Activated CD4-positive, CD25-positive, alpha-beta regulatory T cell treated with anti-CD3 and anti-CD28 coated beads, Interleukin-2, amount 50 U/mL, for 24 hours (primary cell): ENCODE measurements at places on chromosomes 6 and 20.

GRCh38 chr20:60132162-60132826 lies 174.1 kb downstream of the CDH26 start:
- ATAC-seq = no peak

DNA sequence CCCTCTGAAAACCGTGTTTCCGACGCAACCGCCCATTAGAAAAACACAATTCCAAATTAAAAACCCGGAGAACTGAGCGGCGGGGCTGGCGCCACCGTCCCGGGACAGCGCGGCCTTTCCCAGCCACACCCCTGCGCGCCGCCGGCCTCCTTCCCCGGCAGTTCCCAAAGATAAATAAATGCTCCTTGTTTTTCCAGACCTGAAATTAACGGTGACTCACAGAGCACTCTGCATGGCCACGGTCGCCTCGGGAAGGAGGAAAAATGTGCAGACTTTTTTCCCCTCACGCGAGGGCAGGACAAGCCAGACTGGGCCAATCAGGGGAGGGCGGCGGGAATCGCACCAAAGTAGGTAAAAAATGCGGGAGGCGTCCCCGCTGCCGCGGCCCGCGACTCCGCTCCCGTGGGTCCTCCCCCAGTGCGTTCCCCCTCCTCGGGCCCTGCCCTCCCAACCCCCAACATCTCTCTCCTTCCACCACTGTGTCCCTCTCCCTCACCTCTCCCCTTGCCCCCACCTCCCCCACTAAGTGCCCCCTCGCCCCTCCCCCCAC lies 828 bp upstream of the DSTN start:
- ATAC-seq = no peak

- no peak for ATAC-seq
These were observed 234.3 kb downstream of the ARHGAP18 start for GRCh38 chr6:129475477-129476247.

- no peak for ATAC-seq
These were observed 12.1 kb upstream of the MLN start for GRCh38 chr6:33815854-33816253.

GRCh38 chr6:116059713-116060571 lies 749 bp downstream of the FRK start:
- no peak for ATAC-seq

DNA sequence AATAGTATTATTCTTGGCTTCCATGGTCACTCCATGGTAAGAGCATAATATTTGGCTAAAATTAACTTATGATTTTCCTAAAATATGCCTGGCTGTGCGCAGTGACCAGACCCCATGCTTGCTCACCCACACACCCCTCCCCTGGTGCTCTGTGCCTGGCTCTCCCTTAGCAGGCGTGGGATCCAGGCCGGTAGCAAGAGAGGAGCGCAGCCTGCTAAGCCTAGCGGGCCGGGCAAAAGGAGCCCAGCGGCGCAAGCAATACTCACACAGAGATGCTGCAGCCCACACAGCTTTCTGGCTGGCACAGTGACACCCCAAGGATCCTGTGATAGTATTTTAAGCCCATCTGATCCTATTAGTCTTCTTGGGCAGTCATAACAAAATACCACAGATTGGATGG lies 79.8 kb upstream of the EYS start:
- ATAC-seq = no peak

DNA sequence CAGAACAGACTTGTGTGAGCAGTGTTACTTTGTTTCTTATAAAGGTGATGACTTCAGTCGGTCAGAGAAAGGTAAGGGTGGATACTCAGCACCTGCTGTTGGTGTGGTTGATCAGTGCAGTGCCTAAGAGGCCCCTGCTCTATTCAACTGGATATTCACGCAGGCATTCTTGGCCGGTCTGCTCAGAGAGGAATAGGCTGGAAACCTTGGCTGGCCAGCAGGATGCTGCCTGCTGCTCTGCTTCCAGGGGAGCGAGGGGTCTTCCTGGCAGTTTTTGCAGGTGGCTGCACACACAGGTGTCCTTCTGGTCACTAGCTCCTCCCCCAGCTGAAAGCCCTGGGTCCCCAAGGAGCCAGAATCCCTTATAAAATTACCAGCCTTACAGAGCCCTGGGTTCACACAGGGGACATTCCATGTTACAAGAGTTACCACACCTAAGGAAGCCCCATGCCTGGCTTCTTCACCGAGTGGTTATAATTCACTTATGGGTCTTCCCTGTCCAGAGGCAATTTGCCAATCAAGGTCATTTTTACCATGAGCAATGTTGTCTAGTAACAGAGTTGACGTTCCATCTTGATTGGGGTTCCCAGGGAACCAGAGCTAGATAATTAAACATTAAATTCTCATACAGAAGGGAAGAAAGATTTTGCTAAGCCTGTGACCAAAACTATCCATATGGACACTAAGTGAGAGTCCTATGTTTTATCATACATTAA lies 16.4 kb downstream of the SYNJ2 start:
- ATAC-seq = no peak

DNA sequence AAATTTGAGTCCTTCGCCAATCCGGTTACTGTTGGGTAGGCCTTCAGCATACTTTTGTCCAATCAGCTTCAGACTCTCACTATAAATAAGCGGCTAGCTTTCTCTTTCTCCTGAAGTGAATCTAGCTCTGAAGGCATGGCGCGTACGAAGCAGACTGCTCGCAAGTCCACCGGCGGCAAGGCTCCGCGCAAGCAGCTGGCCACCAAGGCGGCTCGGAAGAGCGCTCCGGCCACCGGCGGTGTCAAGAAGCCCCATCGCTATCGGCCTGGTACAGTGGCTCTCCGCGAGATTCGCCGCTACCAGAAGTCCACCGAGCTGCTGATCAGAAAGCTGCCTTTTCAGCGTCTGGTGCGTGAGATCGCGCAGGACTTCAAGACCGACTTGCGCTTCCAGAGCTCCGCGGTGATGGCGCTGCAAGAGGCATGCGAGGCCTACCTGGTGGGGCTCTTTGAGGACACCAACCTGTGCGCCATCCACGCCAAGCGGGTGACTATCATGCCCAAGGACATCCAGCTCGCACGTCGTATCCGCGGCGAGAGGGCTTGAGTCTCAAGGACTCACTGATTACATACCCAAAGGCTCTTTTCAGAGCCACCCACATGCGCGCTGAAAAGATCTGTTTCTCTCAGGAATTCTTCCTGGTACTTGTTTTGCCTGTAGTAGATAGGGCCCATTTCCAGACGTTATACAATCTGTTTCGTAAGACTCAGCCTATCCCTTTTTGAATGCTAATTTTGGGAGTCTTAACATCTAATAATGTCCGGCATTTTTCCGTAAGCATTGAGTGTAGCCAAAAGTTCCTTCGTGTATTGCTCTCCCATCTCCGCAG lies 102.0 kb downstream of the OR2B2 start:
- peak; percentile 65 for ATAC-seq

GRCh38 chr6:25831532-25832306 lies at the start of gene SLC17A1:
SLC17A1 (minus strand) TSS chr6:25832052; CDS start chr6:25830557, 1,495 bp downstream.
- ATAC-seq = no peak

DNA sequence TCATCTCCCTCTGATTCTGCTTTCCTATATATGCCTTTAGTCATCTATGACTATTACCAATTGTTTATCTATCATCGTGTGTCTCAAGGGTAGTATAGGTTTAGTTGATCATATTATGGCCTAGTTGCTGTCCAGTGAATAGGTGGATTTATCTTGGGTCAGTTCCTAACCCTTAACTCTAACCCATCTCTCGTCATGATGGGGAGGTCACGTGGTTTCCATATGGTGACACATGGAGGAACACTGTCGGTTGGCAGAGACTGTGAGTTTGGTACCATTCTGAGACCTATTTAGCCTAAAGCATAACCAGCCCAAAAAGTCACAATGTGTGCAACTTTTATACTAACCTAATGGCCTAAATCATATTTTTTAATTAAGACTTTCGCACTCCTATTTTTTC lies 103.5 kb downstream of the SAMD5 start:
- no peak for ATAC-seq

DNA sequence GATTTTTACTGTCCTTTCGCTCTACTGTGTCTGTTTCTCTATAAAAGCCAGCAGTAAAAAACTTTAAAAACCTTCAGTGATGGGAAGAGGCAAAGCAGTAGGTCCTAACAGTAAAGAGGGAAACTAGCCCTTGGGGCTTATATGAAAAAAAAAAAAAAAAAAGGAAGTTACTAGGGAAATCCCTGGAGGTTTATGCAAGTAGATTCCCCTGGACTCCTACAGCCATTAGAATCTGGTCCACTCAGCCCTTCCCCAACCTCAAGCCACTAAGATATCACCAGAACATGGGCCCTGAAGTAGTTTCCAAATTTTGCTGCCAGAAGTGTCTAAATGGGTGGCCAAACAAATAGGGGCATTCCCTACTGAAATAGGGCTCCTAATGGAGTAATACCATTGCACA lies 70.5 kb upstream of the HINT3 start:
- no peak for ATAC-seq
